NCI-H69 (cell line): ENCODE measurements at places on chromosomes 16 and 17.

DNA sequence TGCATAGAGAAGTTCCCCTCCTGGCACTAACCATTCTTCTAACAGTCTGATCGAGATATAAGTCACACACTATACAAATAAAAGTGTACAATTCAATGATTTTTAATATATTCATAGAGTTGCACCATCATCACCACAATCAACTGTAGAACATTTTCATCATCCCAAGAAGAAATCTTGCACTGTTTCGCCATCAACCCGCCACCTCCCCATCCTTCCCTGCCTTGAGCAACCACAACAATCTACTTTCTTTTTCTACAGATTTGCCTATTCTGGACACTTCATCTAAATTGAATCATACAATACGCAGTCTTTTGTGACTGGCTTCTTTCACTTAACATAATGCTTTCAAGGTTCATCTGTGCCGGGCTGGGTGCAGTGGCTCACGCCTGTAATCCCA lies 33.0 kb upstream of the GUCY2D start:
- no peak for DNase-seq

DNA sequence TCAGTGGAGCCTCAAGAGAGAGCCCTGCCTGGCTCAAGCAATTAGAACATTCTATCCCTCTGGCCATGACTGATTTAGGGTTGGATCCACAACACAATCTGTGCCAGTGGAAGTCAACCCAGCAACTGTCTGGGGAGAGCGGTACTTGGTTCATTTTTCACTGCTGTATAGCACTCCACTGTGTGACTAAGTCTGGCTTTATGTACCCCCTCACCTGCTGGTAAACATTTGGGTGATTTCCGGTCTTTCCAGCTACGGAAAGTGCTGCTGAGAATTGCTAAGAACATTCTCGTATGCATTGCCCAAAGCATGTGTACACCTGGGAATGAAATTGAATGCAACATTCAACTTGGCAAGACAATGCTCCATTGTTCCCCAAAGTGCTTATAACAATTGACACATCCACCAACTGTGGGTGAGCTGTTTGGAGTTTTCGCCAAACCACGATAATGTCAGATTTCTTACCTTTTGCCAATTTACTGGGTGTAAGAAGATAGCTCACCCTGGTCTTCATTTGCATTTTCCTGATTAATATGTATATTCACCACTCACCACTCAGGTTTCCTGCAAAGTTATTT lies 63.5 kb upstream of the MED9 start:
- no peak for DNase-seq

DNA sequence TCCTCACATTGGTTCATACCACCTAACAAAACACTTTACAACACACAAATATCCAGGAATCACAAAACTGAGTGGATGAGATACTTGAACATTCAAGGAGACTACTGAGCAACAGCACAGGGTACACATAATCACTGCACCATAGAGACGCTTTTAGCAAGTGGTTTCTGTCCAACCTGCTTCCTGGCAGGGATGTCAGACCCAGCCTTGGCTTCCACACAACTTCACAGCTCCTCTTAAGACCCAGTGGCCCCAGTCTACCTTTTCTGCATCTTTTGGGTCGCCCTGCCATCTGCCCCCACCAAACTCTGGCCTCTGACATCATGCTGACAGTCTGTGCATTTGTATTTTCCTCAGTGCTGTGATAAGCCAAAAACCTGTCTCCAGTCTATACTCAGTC lies 5.9 kb upstream of the CORO6 start:
- DNase-seq = no peak

DNA sequence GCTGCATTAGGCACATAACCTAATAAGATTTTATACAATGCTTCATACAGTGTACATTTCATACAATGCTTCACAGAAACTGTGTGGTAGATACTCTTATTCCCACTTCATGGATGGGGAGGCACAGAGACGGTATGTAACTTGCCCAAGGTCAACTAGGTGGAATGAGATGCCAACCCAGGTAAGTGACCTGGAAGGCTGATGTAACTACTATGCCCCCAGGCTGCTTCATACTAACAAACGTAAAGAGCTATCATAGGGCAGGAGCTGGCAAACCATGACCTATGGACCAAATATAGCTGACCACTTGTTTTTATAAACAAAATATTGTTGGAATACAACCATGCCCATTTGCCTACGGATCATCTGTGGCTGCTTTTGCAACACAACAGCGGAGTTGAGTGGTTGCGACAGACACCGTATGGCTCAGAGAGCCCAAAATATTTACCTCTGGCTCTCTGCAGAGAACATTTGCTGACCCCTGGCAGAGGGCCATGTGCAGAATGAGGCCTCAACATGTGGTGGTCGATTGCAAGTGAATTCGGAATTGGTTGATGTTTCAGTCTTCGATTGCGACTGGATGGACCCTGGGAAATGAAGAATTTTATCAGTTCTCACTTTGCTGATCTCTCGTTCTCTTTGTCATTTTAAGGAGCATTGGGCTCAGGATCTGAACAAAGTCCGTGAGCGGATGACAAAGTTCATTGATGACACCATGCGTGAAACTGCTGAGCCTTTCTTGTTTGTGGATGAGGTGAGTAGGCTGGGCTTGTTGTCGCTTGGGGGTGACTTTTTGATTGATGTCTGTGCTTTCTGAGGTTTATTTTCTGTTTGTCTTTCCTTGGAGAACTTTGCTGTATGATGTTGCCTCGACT lies 109.7 kb downstream of the PLCG2 start:
- DNase-seq = no peak

GRCh38 chr17:78979780-78980623 lies at the start of gene LGALS3BP:
LGALS3BP (minus strand) TSS chr17:78979923; CDS start chr17:78977191, 2,732 bp downstream.
- peak; percentile 98 for DNase-seq

GRCh38 chr16:26070302-26071100 lies 378.7 kb downstream of the HS3ST4 start:
- DNase-seq = no peak

GRCh38 chr16:53282975-53283946 lies 151.0 kb upstream of the RBL2 start:
- peak; percentile 39 for DNase-seq

DNA sequence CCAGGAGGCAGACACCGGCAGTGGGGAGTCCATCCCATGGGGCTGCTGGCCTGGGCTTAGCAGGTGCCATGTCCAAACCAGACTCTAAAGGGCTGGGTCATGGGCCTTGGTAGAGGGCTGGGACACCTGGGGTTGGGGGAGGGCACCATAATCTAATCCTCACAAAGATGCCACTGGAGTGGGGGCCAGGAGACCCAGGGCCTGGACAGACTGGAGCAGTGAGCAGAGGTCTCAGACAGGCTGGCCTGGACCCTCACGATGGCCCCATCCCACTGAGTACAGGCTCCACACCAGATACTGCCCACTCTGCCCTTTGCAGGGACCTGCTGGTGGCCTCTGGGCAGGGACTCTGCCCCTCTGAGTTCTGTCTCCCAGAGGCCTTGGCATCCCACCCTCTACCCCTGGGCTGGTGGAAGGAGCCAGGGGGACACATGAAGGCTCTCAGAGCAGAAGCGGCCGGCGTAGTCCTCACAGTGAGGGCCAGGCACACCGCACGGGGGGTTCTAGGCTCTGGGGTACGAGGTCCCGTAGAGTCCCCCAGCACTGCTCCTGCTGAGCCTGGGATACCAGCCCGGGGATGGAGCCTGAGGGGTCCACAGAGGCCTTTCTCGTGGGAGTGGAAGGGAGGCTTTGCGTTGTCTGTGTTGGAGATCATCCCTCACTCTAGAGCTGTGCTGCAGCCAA lies 10.0 kb upstream of the SRRM2 start:
- DNase-seq = no peak

- DNase-seq = no peak
Observed at GRCh38 chr16:89009343-89010209, 32.6 kb upstream of the CBFA2T3 start.

DNA sequence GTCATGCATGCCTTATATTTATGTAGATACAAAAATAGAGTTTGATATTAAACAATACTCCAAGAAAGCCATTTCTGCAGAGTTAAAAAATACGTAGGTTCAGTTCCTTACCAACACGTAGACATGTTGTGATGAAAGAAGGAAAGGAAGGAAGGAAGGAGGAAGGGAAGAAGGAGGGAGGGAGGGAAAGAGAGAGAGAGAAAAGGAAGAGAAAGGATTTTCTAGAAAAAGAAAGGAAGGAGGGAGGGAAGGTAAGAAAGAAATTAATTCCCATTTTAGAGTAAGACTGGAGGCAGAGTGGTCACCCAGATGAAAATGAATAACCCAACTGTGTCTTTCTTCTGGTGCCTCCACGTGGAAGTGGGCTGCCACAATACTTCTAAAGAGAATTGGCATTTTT lies 652.1 kb downstream of the WWOX start:
- DNase-seq = no peak

GRCh38 chr17:3870871-3871306 lies 22.0 kb downstream of the CAMKK1 start:
- peak; percentile 22 for DNase-seq

- peak; percentile 99 for DNase-seq
Observed at GRCh38 chr17:58755577-58756245, at the start of gene PPM1E. PPM1E (plus strand) TSS chr17:58755854.

- DNase-seq = no peak
Observed at GRCh38 chr17:42028791-42029127, 8.9 kb downstream of the NKIRAS2 start.

DNA sequence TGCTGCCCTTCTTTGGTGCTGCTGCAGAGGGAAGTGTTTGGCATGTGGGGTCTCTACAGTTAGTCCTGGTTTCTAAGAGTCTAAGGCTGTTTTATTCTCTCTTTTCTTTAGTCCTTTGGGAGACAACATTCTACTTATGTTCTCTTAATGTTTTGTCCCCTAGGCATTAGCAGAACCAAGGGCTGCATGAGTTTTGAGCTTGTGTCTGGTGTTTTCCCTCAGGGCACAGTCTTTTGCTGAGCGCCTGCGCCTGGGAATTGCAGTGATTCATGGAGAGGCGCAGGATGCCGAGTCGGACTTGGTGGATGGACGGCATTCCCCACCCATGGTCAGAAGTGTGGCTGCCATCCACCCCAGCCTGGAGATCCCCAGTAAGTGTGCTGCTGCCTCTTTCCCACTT lies 41.1 kb upstream of the SLC5A10 start:
- DNase-seq = no peak

DNA sequence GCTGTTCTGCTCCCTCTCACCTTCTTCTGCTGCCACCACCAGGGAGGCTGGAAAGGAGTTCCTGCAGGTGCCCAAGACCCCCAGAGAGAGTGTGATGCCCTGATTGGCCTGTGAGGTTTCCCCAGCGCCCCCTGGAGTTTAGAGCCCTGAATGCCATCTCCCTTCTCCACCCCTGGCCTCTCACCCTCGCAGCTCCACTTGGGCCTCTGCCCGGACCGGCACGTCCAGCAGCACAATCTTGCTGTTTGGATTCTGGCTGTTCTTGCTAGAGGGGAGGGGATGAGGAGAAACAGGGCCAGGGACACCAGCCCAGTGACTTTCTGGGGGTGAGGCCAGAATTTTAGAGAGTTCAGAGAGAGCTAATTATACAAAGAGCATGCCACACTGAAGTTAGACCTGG lies 12.5 kb upstream of the FAM171A2 start:
- peak; percentile 25 for DNase-seq

DNA sequence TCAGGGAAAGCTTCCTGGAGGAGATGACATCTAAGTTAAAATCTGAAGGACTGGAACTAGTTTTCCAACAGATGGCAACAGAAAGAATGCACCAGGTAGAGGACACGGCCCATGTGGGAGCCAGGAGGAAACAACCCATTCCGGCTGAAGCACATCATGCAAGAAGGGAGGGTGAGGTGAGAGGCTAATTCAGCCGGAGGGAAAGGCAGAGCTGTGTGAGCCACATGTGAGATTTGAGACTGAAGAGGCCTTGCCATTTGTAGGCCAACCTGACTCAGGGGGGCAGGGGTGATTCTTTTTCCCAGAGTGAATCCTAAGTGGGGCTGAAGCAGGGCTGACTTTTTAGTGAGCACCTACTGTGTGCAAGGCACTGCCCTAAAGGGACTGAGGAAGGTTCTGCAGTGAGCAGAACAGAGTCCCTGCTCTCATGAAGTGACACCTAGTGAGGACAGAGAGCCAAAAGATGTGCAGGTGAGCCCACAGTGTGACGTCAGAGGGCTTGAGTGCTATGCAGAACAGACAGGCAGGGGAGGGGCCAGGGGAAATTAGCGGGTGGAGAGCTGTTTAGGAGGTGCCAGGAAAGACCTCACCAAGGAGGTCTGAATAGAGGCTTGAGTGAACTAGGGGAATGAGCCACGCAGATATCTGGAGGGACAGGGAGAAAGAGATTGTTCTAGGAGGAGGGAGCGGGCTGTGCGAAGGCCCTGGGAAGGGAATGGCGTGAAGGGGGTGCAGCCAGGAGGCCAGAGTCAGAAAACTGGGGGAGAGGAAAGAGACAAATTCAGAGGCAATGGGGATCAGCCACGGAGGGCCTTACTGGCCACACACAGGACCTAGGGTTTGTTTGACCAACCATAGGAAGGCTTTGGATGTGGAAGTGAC lies 19.8 kb upstream of the IL21R start:
- peak; percentile 13 for DNase-seq

- DNase-seq = no peak
Observed at GRCh38 chr16:84714028-84714427, 14.2 kb downstream of the USP10 start.

- no peak for DNase-seq
Observed at GRCh38 chr17:42141382-42141781, 13.4 kb downstream of the RAB5C start.

DNA sequence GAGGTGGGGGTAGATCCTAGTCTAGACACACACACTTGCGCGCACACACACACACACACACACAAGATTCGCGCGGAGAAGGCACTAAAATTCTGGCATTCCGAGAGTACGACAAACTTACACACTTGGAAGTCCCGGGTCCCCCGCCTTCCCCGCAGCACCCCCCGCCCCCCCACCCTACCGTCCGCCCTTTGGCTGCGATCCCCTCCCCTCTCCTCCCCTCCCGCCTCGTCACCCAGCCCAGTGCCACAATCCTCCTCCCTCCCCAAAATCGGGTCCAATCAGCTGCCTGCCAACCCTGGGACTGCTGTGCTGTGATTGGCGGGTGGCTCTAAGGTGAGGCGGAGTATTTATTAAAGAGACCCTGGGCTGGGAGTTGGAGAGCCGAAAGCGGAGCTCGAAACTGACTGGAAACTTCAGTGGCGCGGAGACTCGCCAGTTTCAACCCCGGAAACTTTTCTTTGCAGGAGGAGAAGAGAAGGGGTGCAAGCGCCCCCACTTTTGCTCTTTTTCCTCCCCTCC lies at the start of gene SOX9:
TSS of gene SOX9 (plus strand) at position 379 of the 522 bp plus-strand sequence. CDS start 372 bp downstream, outside the sequence.
- DNase-seq = peak; percentile 99

DNA sequence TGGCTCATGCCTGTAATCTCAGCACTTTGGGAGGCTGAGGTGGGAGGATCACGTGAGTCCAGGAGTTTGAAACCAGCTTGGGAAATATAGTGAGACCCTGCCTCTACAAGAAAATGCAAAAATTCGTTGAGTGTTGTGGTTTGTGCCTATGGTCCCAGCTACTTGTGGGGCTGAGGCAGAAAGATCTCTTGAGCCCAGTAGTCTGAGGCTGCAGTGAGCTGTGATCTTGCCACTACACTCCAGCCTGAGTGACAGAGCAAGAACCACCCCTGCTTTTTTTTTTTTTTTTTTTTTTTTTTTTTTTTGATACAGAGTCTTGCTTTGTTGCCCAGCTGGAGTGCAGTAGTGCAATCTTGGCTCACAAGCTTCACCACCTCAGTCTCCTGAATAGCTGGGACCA lies 34.0 kb downstream of the ITGB3 start:
- no peak for DNase-seq

- DNase-seq = peak; percentile 60
Observed at GRCh38 chr17:81909966-81910839, 996 bp downstream of the PCYT2 start.

GRCh38 chr16:50071075-50071671 lies 5.4 kb downstream of the HEATR3 start:
- DNase-seq = no peak
